RKO (cell line): ENCODE measurements at places on chromosomes 3 and 15.

- no peak for DNase-seq
Observed at GRCh38 chr15:89814112-89814742, 425 bp downstream of the ANPEP start.

DNA sequence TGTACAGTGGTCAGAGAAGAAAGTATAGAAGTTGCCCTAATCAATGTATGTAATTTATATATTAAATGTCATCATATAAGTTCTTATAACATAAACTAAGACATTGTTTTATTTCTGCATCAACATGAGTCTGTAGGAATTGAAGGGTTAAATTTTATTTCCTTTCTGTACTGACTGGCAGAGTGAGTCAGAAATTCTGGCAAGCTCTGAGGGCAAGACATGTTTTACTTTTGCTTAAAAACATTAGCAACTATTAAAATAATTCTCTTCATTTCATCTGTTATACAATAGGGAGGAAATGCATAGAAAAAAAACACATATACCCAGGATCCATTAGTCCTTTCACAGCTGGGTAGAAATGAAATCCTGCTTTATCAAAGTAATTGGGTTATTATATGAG is 171.4 kb upstream of the ALCAM start:
- peak; percentile 12 for DNase-seq

- DNase-seq, result no peak
Observed at GRCh38 chr3:71114610-71115009, 468.9 kb downstream of the FOXP1 start.

GRCh38 chr3:186456731-186457191 is 87.4 kb downstream of the CRYGS start:
- DNase-seq, result no peak

DNA sequence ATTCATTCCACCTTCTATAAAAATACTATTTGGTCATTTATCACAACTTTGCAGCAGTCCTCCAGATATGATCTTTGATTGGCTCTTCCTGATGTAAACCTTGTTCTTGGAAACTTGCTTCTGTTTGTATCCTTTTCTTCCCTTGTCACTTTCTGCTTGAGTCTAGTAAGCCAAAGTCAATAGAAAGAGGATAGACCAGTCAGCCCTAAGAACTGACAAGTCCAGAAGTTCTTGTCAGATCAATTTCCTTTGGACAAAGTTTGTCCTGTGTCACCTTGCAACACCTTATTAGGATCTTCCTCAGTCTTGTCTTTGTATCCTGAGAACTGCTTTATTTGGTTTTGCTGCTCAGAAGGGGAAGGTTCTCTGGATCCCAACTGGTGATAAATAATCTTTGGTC is 87.9 kb upstream of the CCDC54 start:
- DNase-seq, result no peak

- DNase-seq, result no peak
Observed at GRCh38 chr3:162643245-162643644, 1146.6 kb downstream of the OTOL1 start.

- DNase-seq, result no peak
Observed at GRCh38 chr3:78670094-78670493, 1097.7 kb downstream of the ROBO1 start.

GRCh38 chr15:94856267-94856854 is 625.0 kb downstream of the MCTP2 start:
- no peak for DNase-seq

DNA sequence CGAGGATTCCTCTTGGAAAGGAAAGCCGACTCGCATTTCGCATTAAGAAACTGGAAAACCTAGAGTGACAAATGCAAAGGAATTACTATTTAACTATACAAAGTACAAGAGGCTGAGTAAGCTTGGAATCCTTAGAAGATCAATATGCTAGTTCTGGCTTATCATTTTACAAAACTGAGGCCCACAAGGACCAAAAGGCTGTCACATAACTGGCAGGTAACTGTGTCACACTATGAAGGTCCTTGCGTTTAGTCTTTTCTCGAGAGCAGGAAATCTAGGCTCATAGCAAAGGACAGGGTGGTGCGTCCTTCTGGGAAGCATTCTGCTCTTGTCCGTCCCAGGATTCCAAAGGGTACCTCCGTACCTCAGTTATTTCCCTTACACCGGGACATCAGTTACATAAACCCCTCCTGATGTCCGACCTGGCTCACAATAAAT is 629 bp downstream of the RPL24 start:
- DNase-seq, result peak; percentile 45

GRCh38 chr3:129439226-129439816 is 427 bp downstream of the MBD4 start:
- peak; percentile 50 for DNase-seq

GRCh38 chr3:43699864-43700263 is 9.1 kb downstream of the ABHD5 start:
- peak; percentile 40 for DNase-seq

- no peak for DNase-seq
Observed at GRCh38 chr3:149263856-149264255, 42.2 kb upstream of the CP start.

- DNase-seq, result no peak
Observed at GRCh38 chr3:31105011-31105410, 210.6 kb upstream of the GADL1 start.

- no peak for DNase-seq
Observed at GRCh38 chr3:160869825-160870224, 113.8 kb downstream of the PPM1L start.

GRCh38 chr3:47406762-47407149 is 25.9 kb downstream of the PTPN23 start:
- DNase-seq, result no peak

- DNase-seq, result no peak
Observed at GRCh38 chr3:125654526-125654925, 59.2 kb upstream of the OSBPL11 start.

DNA sequence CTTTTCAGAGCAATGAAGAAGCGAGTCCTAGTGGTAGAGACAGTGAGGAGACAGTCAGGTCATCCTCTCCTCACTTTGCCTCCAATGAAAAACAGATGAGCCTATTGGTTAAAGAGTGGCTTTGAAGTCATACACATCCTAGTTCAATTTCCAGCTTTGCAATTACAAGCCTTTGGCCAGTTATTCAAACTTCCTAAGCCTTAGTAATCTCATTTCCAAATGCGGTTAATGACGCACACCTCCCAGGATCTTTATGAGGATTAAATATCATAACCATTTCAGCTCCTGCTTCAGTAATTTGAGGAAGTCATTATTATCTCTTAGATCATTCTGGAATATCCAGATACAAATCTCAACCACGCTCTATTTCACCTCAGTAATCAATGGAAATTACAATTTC is 10.0 kb upstream of the ST6GAL1 start:
- DNase-seq, result no peak

DNA sequence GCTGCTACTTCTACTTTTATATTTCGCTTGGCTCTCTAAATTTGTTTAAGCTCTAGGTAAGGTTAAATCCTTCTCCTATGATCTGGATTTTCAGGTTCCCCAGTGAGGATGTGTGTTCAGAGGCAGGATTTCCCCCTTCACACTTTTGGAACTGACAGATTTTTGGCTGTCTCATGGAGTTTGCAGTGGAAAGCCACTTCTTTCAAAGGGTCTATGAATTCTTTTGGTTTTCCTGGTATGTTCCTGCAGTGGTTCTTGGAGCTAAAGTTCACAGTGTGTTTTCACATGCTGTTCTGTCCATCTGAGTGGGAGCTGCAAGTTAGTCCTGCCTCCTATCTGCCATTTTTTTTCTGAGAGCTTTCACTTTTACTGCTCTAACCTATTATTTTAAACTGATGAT is 21.6 kb upstream of the TIGIT start:
- no peak for DNase-seq

DNA sequence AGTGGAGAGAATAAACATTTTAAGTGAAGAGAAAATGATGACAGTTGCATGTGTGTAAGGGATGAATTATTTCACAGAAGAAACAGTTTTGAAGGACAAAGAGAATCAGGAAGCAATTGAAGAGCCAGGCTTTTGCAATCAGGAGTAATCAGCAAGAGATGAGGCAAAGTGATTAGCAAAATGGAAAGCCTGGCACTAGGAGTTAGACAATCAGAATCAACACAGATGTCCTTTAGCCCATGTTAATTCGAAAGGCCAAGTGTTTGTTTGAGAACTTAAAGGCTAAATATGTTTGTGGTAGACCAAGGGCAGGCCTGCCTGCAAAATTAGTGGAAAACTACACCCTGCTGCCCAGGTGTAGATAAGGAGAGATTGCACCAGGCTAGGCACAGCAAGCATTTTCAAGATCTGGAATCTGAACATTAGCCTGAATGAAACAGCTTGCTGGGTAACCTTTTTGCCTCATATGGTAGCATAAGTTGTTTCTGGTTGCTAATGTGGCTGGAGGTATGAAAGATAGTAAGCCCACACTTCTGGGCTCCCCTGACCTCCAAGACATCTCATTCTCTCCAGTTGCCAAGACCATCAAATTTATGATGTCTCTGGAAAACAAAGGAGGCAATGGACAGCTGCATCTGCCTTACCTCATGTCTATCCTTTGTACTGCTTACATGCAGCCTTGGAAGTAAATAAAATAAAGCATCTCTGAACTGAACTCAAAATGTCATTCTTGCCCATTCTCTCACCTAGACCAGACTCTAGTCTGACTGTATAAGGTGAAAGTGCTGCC is 22.0 kb upstream of the LEKR1 start:
- no peak for DNase-seq

DNA sequence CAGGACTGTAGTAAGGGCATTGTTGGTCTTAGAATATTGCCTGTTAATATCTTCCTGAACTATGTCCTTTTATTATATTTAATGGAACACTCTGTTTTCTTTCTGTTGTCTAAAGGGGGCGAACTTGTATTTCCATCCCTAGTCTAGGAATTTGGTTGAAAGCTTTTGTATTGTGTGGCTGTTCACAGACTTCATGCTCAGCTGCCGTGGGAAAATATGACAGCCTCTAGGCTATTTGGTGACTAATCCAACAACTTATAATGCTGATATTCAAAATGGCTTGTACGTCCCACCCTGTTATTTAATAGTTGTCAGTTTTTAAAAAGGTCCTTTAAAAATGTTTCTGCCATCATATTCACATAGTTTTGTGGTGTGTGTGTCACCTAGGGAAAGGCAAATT is 202.6 kb downstream of the KLHL25 start:
- DNase-seq, result peak; percentile 23

GRCh38 chr3:143145906-143146305 is 26.3 kb downstream of the CHST2 start:
- no peak for DNase-seq

DNA sequence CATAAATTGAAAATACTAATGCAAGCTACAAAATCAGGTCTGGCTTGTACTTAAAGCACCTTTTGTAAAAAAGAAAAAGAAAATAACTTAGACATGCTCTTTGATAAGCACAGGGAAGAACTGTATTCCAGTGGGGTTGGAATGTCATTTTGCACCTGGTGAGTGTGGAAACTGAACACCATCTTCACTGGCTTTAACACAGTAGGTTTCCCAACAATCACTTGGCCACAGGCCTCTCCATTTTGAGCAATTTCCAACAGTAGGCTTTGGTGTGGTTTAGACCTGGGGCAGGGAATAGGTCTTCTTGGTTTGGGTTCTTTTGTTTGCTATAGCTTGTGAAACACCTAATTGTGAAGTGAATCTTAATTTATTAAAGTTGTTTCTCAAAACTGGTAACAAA is 18.9 kb downstream of the PDZRN3 start:
- DNase-seq, result no peak

DNA sequence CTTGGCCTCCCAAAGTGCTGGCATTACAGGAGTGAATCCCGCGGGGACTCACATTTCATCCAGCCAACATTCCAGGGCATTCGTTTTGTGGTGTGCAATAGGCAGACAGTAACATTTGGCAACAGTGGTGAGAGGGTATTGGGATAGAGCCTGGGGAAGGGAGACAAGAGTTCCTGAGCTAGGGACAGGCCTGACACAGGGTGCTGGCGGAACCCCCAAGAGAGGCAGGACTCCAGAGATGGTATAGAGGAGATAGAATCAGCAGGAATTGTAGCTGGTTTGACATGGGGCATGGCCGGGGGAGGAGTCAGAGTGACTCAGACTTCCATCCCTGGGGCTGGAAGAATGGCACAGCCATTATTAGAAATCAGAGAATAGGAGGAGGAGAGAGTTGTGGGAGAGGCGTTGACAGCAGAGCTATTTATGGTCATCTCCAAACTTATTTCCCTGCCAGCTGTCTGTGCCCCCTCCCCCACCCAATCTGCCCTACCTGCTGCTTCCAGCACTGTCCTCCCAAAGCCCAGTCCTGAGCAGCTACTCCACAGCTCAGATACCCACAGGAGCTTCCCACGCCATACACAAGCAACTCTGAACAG is 4.4 kb upstream of the IDH2 start:
- peak; percentile 48 for DNase-seq

GRCh38 chr3:141087778-141088130 is 36.6 kb downstream of the SPSB4 start:
- DNase-seq, result no peak

GRCh38 chr15:74635228-74635627 is 19.6 kb downstream of the CLK3 start:
- peak; percentile 72 for DNase-seq

GRCh38 chr15:74034206-74034755 is 39.8 kb downstream of the PML start:
- no peak for DNase-seq

DNA sequence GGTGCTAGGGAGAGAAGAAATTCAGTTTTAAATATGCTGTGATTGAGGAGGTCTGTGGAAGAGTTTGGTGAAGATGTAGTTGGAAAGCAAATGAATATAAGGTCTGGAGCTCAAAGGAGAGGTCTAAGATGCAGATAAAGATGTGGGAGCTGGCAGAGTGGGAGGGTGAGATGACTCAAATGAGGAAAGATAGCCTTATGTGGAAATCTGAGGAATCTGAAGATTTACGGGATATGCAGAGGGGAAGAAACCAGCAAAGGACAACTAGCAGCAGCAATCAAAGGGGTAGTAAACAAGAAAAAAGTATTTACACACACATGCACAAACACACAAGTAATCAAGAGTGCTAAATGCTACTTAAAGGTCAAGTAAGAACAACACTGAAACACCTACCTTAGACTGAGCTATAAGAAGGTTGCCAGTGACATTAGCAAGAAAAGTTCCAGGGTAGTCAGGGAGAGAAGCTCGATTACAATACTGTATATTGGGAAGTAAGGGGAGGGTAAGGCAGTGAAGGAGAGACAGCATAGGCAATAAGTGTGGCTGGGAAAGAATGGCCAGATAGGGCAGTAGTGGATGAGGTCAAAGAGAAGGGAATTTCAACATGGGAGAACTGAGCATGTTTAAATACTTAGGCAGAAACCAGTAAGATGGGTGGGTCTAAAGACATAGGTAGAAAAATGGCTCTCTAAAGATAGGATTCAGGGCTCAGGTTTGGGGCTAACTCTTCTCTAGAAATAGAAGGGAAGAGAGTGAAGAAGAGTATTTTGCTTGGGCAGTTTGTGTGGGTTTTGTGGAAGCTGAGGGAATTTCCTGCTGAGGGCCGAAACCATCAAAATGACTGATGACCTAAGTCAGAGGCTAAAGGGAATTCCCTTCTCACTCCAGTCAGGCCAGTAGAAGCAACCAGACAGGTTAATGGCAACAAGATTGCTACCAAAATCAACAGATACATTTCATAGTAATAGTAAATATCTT is 8.9 kb downstream of the CMTM6 start:
- DNase-seq, result no peak
